Activated CD4-positive, alpha-beta T cell treated with anti-CD3 and anti-CD28 coated beads, Interleukin-2, amount 10 ng/mL, durations not matched to agents 7 days and 5 days (primary cell): ENCODE measurements at places on chromosomes 7 and 10.

DNA sequence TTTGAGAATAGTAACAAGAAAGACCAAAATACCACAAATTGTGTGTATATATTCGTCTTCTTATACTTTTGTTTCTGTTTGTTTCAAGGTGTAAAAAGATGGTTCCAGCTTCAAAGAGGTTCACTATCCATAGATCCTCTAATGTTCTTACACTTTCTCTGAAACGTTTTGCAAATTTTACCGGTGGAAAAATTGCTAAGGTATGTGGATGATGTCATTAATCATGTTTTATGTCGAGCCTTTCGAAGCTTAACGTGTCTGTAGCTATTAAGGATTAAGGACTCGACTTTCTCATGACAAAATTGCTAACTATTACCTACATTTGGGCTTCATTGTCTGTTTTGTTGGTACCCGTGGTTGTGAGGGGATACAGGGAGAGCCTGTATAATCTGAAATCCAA is 112.8 kb downstream of the ANKRD61 start:
- no peak for DNase-seq

GRCh38 chr7:135262623-135263320 is 29.1 kb downstream of the STRA8 start:
- no peak for DNase-seq

DNA sequence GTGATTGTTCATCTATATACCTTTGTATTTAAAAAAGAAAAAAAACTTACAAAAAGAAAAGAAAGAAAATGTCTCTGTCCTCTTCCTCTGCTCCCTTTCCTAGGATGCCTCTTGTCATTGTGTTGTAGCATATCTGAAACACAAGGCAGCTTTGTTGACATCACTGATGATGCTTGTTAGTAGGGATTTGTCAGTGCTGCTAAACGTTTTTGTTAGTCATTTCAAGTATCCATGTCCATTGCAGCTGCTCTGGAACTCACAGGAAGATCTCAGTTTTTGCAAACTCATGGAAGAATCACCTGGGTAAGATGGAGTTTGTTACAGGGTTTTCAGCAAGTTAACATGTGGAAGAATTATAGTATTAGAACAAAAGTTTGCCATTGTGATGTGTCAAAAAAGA is 123.6 kb downstream of the CCSER2 start:
- no peak for DNase-seq

GRCh38 chr10:113695691-113696090 is 16.0 kb downstream of the CASP7 start:
- no peak for DNase-seq

DNA sequence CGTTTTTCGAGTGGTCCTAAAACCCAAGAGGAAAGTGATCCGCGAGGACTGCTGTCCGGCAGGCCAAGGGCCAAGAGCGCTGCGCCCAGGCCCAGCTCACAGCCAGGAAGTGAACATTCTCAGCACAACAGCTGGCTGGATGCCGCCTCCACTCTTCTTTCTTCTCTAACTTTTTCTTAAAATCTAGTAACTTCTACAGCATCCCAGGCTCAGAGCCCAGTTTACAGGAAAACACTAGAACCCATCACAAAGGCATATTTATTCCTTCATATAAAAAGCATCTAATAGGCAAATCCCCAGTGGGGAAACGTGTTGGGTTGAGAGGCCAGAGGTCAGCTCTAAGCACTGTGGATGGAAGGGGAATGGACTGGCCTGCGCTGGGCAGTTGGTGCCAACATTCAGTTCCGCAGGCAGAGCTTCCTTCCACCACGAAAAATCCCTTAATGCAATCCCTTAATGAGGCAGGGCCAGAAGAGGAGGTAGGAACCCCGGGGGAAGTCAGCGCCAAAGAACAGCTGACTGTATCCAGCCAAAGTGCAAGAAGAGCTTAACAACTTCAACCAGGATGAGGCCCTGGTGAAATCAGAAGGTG is 74.8 kb downstream of the ZRANB1 start:
- no peak for DNase-seq

- peak; percentile 35 for DNase-seq
Observed at GRCh38 chr7:94510582-94511496, 1.2 kb downstream of the CASD1 start.

DNA sequence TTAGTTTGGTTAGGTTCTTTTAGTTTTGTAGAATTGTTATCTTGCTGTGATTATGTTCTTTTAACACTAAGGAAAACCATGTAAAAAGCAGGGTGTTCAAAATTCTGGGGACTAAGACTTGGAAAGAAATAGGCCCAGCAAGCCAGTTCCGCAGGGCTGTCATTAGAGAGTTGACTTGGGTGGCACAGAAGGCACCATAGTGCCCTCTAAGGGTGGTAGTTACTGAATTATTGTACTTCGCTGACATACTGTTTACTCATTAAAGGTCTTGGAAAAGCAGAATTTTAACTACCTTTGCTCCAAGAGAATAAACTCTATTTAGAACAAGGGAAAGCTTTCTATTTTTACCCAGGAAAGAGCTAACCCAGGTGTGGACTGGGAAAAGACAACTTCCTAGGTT is 86.5 kb downstream of the OTUD1 start:
- DNase-seq, result peak; percentile 9

DNA sequence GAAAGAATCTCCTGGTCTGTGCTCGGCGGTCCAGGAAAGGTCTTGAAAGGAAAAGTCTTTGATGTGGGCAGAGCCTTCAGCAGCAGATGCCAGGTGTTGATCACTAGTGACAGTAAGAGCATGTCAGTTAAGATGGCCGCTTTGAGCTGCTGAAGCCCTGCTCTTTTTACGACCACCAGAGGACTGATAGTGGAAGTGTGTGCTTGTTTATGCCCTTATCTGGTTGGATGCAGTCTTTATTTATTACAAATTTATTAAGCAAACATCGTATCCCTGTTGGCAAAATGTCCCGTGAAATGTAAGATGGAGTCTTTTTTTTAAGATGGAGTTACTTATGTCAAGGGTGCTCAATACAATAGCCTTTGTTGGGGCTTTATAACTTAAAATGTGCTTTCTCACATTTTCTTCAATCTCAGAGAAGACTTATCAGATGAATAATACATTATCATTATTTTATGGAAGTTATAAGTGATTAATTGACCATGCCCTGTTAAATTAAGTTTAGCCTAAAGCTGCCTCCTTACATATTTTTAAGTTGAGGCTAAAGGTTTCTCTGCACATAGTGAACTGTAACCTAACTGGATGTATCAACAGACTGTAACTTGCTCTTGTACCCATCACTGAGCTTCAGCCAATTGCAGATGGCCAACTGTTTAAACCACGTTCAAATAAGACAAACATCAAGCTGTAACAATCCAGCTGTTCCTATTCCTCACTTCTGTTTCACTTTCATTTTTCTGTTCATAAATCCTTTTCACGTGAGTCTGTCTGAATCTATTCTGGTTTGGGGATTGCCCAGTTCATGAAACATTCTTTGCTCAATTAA is 97.4 kb upstream of the PIK3CG start:
- peak; percentile 9 for DNase-seq

GRCh38 chr7:100765250-100765649 is 31.9 kb downstream of the ZAN start:
- no peak for DNase-seq

DNA sequence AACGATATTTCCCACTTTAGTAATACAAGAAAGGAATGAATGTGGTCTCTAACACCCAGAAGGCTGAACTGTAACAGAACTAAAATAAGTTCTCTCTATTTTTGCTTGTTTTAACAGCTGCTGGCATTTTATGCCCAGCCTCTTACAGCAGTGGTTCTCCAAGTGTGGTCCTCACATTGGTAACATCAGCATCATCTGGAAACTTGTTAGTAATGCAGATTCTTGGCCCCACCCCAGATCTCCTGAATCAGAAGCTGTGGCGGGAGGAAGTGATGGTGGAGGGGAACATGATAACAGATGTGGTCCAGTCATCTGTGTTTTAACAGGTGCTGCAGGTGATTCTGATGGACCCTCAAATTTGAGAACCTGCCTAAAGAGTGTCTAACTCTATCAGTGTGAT is 170.1 kb downstream of the TMEM26 start:
- no peak for DNase-seq

DNA sequence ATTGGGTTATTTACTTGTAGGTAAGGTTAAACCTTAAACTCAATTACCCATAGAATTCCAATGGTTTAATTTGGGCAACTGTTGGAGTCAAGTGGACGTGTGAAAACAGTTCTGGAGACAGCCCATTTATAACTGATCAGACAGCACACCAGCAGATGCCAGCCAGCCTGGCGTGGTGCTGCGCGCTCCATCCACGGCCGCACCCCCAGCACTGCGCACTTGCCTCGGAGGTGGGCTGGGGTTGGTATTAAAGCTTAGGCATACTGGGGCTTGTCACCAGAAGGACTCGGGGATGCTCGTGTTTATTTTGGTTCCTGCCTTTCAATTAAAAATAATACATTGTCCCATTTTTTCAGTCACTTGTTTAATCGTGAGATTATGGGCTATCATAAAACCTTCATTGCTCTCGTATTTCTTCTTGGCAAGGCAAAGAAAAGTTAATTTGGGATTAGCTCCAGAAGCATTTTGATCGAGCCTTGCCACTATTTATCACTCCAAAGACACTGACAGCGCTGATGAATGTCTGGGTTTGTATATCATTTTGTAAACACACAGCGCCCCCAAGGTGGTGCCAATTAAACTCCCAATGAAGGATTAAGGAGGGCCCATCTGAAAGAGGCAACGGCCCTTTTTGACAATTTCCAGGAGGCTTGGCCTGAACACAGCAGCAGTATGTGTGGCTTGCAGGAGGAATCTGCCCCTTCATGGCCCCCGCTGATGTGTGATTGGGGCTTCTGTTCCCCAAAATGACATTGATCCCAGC is 204.5 kb upstream of the CXCL12 start:
- no peak for DNase-seq

GRCh38 chr10:107741971-107742370 is 577.5 kb upstream of the SORCS1 start:
- DNase-seq, result no peak

DNA sequence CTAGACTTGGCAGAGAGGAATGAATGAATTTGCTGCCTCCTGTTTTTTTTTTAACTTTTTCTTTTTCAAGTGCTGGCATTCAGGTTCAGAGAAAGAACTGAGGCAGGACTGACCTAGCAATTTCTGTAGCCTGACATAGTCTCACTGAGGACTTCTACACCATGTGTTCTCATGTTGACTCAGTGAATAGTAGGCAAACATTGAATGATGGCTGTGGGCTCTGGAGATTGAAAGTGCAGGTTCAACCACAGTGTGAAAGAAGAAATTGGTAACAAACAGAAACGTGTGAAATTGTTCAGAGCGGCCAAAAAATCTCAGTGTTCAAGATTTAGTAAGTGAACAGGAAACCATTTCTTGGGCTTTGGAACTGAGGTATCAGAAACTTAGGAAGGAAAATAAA is 322.4 kb upstream of the GHITM start:
- no peak for DNase-seq

GRCh38 chr10:129764901-129765663 is 199.0 kb downstream of the EBF3 start:
- DNase-seq, result no peak

DNA sequence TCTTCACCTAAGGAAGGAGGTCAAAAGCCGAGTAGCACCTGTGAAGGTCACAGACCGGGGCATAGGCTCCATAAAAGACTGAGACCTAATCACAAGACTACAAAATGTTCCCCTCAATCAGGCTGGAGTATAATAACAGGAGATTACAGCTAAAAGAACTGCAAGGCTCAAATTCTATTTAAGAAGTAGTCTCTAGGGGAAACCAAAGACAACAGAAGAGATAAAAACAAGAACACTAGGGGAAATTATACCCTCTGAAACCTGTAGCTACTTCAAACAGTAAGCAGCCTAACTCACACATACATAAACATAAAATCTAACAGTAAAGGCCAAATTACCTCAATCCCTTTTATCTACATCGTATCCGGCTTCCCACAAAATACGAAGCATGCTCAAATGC is 38.3 kb downstream of the LMBR1 start:
- no peak for DNase-seq

DNA sequence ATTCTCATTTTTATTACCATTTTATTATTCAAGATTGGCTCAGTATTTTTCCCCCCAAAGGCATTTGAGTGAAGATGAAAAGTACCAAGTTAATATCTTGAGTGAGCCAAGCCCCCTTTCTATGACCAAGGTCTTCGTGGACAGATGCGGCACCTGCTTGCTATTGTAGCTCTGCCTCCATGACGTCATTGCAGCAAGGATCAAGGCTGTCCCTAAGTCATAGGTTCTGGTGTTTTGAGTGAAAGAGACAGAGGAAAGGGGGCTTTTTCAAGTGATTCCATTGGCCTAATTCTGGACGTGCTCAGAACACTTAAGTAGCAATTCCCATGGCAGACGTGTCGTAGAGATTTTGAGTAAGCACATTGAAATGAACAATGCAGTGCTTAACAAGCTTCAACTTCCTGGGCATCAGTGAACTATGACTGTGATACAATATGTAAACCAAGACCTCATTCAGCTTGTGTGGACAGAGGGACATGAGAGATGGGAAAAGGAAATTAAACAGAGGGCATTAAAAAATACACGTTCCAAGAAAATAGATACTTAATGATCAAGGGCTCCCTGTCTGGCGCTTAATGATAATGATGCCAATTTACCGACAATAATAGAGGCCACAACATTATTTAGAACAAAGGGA is 248.7 kb upstream of the NPVF start:
- DNase-seq, result no peak

- DNase-seq, result no peak
Observed at GRCh38 chr10:123380491-123381085, 226.4 kb downstream of the BUB3 start.

GRCh38 chr7:33644489-33644888 is 260.9 kb upstream of the BMPER start:
- DNase-seq, result no peak

GRCh38 chr7:4682621-4683042 is 537 bp downstream of the FOXK1 start:
- peak; percentile 32 for DNase-seq

DNA sequence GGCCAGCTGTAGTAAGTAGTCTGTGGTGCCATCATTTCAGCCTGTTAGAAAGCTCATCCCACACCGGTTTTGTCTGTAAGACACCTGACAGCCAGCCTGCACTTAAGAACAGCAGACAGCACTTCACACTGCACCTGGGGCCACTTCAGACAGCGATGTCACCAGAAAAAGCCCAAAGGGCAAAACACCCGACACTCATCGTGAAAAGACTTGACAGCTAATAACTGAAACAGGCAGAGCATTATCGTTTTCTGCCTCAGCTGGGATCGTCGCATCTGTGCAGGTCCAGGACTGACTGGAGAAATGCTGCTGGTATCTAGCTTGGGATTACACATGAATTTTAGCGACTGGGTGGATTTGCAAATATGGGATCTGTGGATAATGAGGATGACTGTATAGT is 16.8 kb upstream of the LAT2 start:
- no peak for DNase-seq

- DNase-seq, result no peak
Observed at GRCh38 chr7:4274286-4274685, 407.8 kb upstream of the FOXK1 start.

DNA sequence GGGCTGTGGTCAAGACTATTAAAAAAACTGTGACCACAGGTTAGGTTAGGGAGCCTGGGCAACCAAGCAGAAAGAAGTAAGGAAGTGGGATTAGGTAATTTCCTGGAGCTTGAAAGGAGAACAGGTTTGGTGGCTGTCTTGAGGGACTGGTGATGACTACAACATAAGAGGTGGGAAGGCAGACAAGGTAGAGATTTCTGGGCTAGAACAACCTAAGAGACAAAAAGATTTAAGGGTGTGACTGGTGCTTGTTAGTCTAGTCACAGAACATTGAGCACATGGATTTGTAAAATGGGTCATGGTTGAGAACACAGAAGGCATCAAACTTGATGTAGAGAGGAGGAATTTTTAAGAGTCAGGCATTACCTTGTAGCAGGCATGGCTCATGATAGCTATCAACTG is 123.7 kb upstream of the ASAH2 start:
- no peak for DNase-seq

- peak; percentile 90 for DNase-seq
Observed at GRCh38 chr7:157851501-157852067, 514.8 kb downstream of the DNAJB6 start.

GRCh38 chr7:44572771-44573170 is 937 bp downstream of the DDX56 start:
- no peak for DNase-seq
